ENCODE measurements at places on chromosomes 2 and 18. TPM values are rescaled to one million over a fixed set of nuclear protein-coding genes. Genes with fewer than 3 reads are reported as not detected.

Gene BUB1
- 14.1 TPM for polyA plus RNA-seq

GRCh38 chr2:191255271-191255670, 10.1 kb downstream of the MYO1B start:
- DNase-seq = no peak

Gene RGPD8
- 1.5 TPM for polyA plus RNA-seq

- peak; percentile 38 for DNase-seq
These were observed 3.9 kb upstream of the TRIB2 start for GRCh38 chr2:12712881-12713280.

DNA sequence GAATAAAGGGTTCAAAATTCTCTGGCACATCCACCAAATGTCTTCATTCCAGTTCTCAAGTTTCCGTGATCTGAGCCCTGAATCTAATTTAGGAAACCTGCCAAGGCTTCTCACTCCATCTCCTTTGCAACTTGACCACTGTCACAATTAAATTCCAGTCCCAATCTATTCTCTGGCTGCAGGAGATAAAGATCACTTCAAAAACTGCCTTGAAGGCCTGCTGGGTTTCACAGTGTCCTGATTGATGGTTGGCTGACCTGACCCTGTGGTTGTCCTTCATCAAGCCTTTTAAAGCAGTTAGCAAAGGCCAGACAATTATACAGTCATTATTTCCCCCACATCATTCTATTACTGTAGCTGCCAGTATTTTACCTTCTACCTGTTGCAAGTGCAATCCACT, 60.3 kb upstream of the DNAJC10 start:
- DNase-seq = no peak

DNA sequence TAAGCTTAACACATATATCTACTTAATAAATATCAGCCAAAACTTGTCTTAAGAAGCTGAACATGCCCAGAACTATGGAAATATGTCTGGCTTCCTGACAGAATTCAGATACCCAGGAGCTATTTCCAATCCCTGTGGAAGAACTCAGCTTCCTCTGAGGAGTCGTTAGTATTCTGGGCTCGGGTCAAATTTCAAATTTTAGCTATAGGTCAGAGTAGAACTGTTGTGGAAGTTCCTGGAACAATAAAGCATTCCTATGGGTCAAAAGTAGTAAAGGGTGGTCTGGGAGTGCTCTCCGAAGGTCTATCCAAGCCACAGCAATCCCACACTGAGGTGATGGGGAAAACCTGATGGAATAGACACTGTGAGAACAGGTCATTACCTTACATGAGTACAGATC, 342.7 kb upstream of the CHST9 start:
- no peak for DNase-seq

Gene DAW1
- 0.12 TPM for polyA plus RNA-seq
